ENCODE measurements at places on chromosomes 6 and 20.

GRCh38 chr6:42929821-42930360, 611 bp downstream of the CNPY3 start:
- DNase-seq: peak; percentile 7

- DNase-seq: no peak
Observed at GRCh38 chr6:150710236-150710635, 110.6 kb downstream of the PLEKHG1 start.

- no peak for DNase-seq
Observed at GRCh38 chr20:32576560-32576959, 8.6 kb downstream of the NOL4L start.

- no peak for DNase-seq
Observed at GRCh38 chr6:18536591-18537055, 149.5 kb downstream of the RNF144B start.

DNA sequence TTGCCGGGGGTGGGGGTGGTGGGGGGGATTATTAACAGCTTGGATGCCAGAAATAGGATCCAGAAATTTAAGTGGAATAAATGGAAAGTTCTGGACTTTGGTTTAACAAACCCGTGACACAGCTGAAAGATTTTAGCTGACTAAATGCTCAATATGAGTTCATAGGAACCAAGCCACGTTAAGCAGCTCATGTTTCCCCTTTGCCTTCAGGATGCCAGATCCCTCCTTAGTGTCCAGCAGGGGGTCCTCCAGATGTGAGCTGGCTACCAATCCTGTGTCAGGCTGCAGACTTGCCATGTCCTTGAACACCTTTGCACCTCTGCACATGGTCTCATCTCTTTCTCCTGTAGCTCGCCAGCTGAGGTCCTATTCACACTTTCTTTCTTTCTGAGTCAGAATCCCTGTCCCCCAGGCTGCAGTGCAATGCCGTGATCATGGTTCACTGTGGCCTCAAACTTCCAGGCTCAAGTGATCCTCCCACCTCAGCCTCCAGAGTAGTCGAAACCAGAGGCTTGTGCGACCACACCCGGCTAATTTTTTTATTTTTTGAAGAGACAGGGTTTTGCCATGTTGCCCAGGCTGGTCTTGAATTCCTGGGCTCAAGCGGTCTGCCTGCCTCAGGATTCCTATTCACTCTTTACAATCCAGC, 133.3 kb upstream of the ARMC2 start:
- DNase-seq: no peak

DNA sequence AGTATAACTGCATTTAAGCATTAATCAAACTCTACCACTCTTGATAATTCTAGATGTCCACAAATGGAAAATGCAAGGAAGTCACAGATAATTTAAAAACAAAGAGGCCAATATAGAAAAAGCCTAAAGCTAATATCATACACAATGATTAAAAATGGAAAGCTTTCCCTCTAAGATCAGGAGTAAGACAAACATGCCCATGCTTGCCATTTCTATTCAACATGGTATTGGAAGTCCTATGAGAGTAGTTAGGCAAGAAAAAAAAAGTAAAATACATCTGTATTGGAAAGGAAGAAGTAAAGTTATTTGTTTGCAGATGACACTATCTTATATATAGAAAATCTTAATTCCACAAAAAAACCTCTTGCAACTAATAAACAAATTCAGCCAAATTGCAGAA, 164.6 kb upstream of the FERMT1 start:
- DNase-seq: no peak

DNA sequence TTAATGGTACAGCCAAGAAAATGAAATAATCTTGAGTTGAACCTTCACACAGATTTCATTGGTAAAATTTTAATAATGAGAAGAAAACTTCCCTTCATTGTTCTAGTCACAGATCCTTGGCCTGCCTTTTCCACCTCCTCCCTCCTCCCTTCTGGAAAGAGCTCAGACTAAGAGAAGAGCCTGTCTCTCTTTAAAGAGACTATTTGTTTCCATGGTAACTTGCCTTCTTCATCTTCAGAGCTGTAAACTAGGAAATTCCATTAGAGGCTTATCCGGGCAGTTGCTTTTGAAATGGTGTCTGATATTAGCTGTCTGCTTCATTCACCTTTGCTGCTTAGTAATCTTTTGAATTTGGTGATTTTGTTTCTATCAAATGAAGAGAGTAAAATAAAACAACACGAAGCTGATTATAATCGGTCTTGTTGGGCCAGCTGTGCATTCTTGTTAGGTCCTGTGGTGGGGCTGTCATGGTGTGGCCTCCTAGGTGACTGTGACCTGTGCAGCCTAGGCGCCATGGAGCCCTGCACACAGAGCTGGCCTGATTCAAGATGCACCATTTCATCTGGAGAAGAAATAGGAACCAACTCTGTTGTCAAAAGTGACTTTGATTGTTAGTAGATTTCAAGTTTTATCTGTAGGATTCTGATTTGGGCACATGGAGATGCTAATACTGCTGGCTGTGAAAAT, 96.7 kb downstream of the MAP3K7 start:
- DNase-seq: no peak

GRCh38 chr20:5486377-5487054, 169.8 kb upstream of the PROKR2 start:
- DNase-seq: no peak

DNA sequence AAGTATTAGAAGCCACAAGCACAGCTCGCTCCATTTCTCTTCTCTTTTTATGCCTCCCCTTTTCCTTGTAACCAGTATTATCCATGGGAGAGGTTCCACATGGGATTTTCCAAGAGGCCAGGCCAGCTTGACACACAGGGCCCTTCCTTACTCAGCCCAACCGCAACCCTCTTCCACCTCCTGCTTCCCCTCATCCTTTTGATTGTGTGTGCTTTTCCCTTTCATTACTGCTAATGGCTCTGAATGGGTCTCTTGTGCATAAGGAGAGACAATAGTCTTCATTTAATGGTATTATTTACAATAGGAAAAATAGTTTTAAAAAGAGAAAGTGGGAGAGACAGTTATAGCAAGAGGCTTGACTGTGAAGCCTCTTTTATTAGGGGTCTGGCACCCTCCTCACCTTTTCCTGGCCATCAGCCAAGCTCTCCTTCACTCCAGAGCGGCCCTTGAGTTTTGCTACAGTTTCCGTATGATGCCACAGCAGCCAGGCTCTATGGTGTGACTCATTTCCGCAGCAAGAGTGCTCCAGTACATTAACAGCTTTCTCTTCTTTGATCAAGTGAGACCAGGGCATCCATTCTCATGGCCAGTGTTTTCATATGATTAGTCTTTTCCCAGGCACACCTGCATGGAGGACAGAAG, 579.5 kb downstream of the TFAP2B start:
- DNase-seq: no peak

- peak; percentile 91 for DNase-seq
Observed at GRCh38 chr20:35463455-35464300, 8.3 kb downstream of the CEP250 start.

DNA sequence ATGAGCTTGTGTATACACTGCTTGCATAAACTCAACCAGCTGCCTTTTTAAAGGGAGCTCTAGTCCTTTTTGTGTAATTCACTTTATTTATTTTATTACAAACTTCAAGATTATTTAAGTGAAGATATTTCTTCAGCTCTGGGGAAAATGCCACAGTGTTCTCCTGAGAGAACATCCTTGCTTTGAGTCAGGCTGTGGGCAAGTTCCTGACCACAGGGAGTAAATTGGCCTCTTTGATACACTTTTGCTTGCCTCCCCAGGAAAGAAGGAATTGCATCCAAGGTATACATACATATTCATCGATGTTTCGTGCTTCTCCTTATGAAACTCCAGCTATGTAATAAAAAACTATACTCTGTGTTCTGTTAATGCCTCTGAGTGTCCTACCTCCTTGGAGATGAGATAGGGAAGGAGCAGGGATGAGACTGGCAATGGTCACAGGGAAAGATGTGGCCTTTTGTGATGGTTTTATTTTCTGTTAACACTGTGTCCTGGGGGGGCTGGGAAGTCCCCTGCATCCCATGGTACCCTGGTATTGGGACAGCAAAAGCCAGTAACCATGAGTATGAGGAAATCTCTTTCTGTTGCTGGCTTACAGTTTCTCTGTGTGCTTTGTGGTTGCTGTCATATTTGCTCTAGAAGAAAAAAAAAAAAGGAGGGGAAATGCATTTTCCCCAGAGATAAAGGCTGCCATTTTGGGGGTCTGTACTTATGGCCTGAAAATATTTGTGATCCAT, 15.3 kb downstream of the TNFAIP3 start:
- DNase-seq: no peak
